ENCODE measurements at places on chromosomes 16 and 17. TPM values are rescaled to one million over a fixed set of nuclear protein-coding genes. Genes with fewer than 3 reads are reported as not detected.

SYCE1L gene
- total RNA-seq: 2.7 TPM

TNFRSF12A gene
- 136 TPM for total RNA-seq

CHST5 gene
- total RNA-seq: not detected

EVI2B gene
- total RNA-seq: 0.09 TPM

MEOX1 gene
- not detected for total RNA-seq

TMEM238L gene
- not detected for total RNA-seq

PHKB gene
- 53.4 TPM for total RNA-seq

TNFRSF13B gene
- not detected for total RNA-seq

C1QL1 gene
- total RNA-seq: 0.09 TPM

CYGB gene
- 5.0 TPM for total RNA-seq

TP53TG3 gene
- total RNA-seq: not detected

YBX2 gene
- not detected for total RNA-seq

PYDC1 gene
- total RNA-seq: not detected

UNK gene
- 9.3 TPM for total RNA-seq

TANC2 gene
- 30.5 TPM for total RNA-seq

CACNG1 gene
- total RNA-seq: not detected

ORAI3 gene
- total RNA-seq: 12.0 TPM

GPR142 gene
- total RNA-seq: not detected

TSC2 gene
- total RNA-seq: 54.6 TPM

NHERF2 gene
- total RNA-seq: 66.9 TPM

PABPN1L gene
- total RNA-seq: not detected

SHBG gene
- total RNA-seq: 0.18 TPM

MEIOB gene
- total RNA-seq: under 0.01 TPM

TBX6 gene
- total RNA-seq: 0.09 TPM

TBC1D3B gene
- total RNA-seq: 1.5 TPM

TANGO6 gene
- total RNA-seq: 22.8 TPM

SDR42E2 gene
- total RNA-seq: 0.09 TPM

IRF8 gene
- total RNA-seq: not detected

MYH11 gene
- under 0.01 TPM for total RNA-seq

SPNS2 gene
- 4.6 TPM for total RNA-seq

MAPT gene
- 0.09 TPM for total RNA-seq

ZNF213 gene
- total RNA-seq: 5.6 TPM

ARL17A gene
- 4.2 TPM for total RNA-seq

IKZF3 gene
- total RNA-seq: not detected

KRT32 gene
- not detected for total RNA-seq

TMEM106A gene
- 1.3 TPM for total RNA-seq

TLE7 gene
- total RNA-seq: not detected

SLC47A1 gene
- 3.4 TPM for total RNA-seq

SHCBP1 gene
- 11.5 TPM for total RNA-seq

SLC13A2 gene
- total RNA-seq: not detected

TM4SF5 gene
- not detected for total RNA-seq

HS3ST4 gene
- total RNA-seq: not detected

TBC1D3K gene
- total RNA-seq: not detected

SOST gene
- not detected for total RNA-seq

ANKFN1 gene
- total RNA-seq: not detected

ROGDI gene
- 10.9 TPM for total RNA-seq

STH gene
- total RNA-seq: not detected

RHBDL3 gene
- under 0.01 TPM for total RNA-seq

B4GALNT2 gene
- total RNA-seq: under 0.01 TPM

AOC2 gene
- 0.38 TPM for total RNA-seq

CD300E gene
- not detected for total RNA-seq

PRSS21 gene
- not detected for total RNA-seq

COIL gene
- 14.8 TPM for total RNA-seq

ATMIN gene
- total RNA-seq: 22.9 TPM

Data from endothelial cell of coronary artery (primary cell).